BJ (cell line): ENCODE measurements at places on chromosomes 5 and 9.
A peak's percentile ranks its signal among the peaks of the same experiment; 100 is the strongest.

- no peak for DNase-seq
These were observed 1.8 kb downstream of the TMOD1 start for GRCh38 chr9:97502984-97503861.

GRCh38 chr5:145787996-145788395 lies 47.1 kb downstream of the PRELID2 start:
- no peak for DNase-seq

- DNase-seq: no peak
These were observed 508 bp downstream of the MOCS2 start for GRCh38 chr5:53109056-53109442.

DNA sequence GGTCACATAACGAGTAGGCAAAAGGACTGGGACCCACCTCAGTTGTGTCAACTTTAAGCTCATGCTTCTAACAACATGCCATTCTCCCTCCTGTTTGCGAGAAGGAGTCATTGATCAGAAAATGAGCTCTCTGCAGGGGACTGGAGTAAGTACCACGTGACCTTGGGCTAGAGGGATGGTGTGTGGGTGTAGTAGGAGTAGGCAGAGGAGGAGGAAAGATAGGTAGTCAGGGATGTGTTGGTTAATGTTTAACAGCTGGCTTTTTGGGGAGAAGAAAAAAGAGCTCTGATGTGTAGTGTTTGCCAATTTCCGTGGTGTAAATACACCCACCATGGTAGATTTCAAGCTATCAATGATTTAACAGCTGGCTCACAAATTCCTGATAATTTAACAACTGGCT lies 160.3 kb upstream of the TBC1D2 start:
- no peak for DNase-seq

DNA sequence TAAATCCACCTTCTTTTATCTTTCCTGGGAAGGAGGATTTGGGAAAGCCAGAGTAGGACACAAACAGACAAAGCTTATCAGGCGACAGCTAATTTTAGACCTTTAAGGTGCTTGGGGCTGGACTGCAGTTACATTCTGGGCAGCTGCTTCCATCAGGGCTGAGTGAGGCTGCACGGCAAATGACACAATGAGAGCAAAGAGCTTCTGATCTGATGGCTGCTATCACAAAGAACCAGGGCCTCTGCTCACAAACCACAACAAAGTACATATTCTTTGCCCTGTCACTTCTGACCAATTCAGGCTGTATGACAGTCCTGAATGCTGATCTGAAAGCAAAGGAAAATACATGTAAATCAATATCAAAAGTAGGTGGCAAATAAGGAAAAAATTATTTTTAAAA lies 93.1 kb downstream of the MRPS27 start:
- no peak for DNase-seq

GRCh38 chr5:56321236-56321881 lies 88.2 kb upstream of the ANKRD55 start:
- no peak for DNase-seq

- no peak for DNase-seq
These were observed 1.7 kb downstream of the ITGA1 start for GRCh38 chr5:52789378-52789777.

GRCh38 chr9:137055385-137056364 lies 1.8 kb upstream of the ENTPD2 start:
- DNase-seq: no peak

DNA sequence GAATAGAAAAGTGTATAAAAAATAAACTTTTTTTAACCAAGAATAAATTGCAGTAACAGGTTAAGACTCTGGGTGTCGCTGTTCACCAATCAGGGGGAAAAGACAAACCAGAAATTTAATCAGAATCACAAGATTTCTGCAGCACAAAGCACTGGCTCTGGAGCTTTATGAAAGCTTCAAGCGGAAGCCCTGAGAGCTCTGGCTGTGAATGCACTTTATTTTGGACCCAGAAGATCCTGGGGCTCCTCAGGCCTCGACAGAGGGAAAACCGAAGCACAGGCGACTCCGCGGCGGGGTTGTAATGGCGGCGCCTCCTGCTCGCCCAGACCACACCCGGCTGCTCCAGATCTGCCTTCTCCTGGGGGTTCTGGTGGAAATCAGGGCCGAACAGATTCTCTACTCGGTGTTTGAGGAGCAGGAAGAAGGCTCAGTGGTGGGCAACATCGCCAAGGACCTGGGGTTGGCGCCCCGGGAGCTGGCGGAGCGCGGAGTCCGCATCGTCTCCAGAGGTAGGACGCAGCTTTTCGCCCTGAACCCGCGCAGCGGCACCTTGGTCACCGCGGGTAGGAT lies at the start of gene PCDHGA4:
Gene PCDHGA4 (plus strand): TSS at position 122 of the 570 bp plus-strand sequence. CDS start 87 bp downstream, at position 209.
- no peak for DNase-seq

- DNase-seq: no peak
These were observed 110.3 kb upstream of the SLIT3 start for GRCh38 chr5:169410996-169411783.

GRCh38 chr9:91586282-91586681 lies 162.7 kb upstream of the NFIL3 start:
- DNase-seq: no peak

GRCh38 chr5:179870403-179870903 lies 11.8 kb upstream of the MRNIP start:
- no peak for DNase-seq

DNA sequence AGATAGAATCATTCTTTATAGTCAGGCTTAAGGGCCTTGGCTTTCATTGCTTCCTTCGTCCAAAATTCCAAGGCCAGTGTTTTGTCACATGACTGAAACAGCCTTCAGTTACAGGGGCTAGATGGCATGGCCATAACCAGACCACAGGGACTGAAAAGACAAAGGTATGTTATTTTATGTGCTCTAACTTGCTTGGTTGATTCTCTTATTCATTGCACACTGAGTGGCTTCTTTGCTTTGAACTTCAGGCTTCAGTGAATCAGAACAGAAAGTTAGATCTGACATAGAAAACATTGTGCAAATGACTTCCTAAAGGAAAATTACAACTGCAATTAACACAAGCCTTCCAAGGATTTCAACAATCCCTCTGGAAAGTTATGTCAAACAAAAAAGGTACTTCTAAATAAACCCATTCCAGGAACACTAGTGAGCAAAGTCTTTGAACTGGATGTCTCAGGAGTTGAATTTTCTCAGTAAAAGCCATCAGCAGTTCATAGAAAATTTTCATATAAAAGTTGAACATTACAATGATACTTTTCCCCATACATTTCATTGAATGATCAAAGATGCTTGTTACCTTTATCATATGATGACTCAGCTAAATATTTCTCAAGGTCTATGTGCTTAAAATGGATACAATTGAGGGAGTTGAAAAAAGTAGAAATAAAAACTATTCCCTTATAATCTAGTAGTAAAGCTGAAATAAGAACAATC lies 355.3 kb downstream of the TMEM232 start:
- no peak for DNase-seq

GRCh38 chr9:14511452-14511851 lies 181.8 kb downstream of the ZDHHC21 start:
- no peak for DNase-seq

- no peak for DNase-seq
These were observed 36.0 kb downstream of the LYRM7 start for GRCh38 chr5:131206772-131207171.

DNA sequence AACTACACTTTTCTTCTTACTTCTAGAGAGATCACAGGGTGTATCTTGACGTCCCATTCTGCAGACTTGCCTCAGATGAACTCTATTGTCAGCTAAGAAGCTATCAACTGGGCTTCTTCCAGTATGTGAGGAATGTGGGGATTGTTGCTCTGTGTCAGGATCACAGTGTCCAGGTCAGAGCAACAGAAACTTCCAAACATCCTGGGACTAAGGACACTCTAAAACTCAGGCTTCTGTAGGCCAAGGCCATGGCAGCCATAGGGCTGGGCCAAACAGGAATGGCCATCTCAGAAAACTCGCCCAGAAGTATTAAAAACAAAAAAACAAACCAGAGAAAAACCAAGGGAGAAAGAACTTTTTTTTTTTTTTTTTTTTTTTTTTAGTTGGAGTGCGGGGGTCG lies 210.0 kb upstream of the CLINT1 start:
- no peak for DNase-seq

GRCh38 chr5:124157320-124157719 lies 589.1 kb downstream of the ZNF608 start:
- no peak for DNase-seq

GRCh38 chr9:68844631-68845612 lies 139.9 kb downstream of the PIP5K1B start:
- DNase-seq: no peak

DNA sequence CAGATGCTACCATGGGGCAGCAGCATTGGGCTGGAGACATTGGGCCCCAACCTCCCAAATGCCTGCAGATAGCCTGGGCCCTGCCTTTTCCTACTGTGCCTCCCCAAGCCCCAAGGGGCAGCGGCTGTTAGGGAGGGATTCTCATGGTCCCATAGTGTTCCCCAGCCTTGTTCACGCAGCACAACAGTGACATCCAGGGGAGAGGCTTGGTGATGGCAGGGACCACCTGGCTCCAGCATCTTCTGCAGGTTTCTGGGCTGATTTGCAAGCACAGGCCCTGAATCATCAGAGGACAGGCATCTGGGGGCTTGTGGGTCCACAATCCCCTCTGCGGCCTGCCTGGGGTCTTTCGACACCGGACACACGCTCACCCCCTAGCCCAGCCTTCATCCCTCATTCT lies 354.6 kb downstream of the SLIT3 start:
- no peak for DNase-seq

DNA sequence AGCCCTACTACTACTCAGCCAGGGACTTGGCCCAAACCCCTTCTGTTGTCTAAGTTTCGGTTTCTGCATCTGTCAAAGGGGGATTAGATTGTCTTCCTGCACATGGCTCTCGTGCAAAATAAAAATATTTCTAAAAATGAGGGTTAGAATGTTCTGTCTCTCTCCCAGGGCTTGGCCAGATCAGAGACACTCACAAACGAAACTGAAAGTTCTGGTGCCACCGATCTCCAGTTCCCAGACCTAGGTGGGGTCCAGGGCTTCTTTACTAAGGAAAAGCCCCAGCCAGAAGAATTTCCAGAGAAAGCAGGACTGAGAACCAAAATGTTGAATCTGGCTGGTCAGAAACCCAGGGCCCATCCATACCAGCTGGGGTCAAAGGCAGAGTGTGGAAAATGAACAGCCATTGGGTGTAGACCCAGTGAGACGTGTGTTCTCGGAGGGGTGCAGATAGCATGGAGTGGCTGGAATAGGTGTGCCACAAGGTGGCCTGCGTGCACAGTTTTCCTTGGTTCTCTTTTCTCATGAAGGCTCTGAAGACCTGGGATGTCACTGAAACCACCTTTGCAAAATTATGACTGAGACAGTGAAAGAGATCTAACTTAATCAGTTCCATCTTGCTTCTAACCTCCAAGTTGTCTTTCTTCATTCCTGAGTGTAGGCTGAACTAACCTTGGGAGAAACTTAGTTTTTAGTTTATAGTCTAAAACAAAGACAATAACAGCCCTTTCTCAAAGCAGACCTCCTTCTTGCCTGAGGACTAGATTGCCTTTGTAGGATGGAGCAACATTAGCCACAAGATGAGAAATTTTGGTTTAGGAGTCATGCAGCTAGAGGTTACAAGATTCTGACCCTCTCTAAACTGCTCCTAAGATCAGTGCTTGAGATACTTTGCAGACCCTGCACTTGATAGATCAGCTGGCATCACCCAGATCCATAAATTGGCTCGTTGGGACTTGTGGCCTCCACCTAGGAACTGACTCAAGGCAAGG lies 2.3 kb upstream of the SLC23A1 start:
- DNase-seq: no peak

DNA sequence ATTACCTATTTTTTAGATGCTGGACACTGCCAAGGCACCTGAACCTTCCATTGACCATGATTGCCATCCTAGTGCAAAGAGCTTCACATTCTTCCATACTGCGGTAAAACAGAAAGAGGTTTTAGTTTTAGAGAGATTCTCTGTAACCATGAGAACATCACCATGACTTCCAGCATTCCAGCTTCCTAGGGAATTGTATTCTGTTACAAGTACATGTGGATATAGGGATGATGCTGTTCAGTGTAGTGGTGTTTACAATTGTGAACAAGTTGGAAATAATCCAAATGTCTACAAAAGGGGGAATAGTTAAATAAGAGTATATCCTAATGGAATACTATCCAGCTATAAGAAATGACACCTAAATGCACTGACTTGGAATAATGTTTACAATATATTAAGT lies 22.4 kb downstream of the NIPSNAP3B start:
- DNase-seq: no peak

- no peak for DNase-seq
These were observed 154.3 kb upstream of the FGF10 start for GRCh38 chr5:44543511-44543910.

DNA sequence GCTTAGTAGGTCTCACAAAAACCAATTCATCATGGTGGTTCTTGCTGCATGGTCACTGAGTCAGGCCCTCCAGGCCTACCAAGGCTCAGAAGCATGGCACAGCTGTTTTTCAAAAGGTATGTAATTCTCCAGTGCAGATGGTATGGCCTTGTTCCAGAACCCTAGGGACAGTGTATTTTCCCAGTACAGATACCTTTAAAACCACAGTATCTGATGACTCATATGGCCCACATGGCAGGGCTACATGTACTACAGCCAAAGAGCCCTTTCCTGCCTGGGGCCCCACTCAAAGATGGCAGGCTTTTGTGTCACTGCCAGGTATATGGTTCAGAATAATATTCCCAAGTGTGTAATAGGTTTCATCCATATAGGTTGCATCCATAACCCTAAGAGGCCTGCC lies 16.5 kb downstream of the CSF2 start:
- peak; percentile 58 for DNase-seq

- DNase-seq: no peak
These were observed 763.6 kb downstream of the TAF11L14 start for GRCh38 chr5:18397891-18398290.

- no peak for DNase-seq
These were observed 178.7 kb downstream of the PLK2 start for GRCh38 chr5:58281189-58281588.

- no peak for DNase-seq
These were observed 124.8 kb downstream of the HSD17B3 start for GRCh38 chr9:96177005-96177718.

DNA sequence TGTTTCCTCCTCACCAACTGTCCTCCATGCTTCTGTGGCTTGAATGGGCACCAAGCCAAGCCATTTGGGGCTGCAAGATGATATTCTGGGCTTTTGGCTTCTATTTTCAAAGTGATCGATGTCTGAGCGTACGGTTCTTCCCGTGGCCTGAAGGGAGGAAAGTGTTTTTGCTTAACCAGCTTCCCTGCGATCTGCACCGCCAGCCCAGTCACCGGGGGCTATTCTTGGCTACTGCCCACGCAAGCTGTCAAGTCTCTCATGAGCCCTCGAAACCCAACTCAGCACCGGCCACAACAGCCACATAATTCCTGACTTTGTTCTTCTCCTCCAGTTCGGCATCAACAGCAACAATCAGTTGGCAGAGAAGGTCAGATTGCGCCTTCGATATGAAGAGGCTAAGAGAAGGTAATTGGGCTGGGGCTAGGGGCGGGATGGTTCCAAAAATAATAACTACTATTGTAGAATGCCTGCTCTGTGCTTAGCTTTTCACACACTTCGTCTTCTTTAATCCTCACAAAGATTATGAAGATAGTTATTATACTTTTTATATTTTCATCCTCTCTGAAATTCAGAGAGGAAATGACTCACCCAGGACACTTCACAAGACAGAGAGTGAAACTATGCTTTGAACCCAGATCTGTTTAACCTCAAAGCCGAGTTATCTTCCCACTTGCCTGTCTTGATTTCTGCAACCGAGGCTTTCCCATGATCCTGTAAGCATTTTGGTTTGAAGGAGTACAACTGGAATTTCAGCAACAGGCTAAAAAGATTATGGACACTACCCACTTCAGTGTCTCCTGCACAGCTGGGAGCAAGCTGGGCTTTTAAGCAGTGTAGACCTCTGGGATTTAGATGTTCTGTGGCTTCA lies 76.4 kb upstream of the RARS1 start:
- no peak for DNase-seq

- no peak for DNase-seq
These were observed 57.6 kb downstream of the GLIS3 start for GRCh38 chr9:4242239-4242638.

- DNase-seq: no peak
These were observed 150.9 kb downstream of the NUDT12 start for GRCh38 chr5:103411711-103412110.
